ENCODE measurements at places on chromosomes 6 and 20.

DNA sequence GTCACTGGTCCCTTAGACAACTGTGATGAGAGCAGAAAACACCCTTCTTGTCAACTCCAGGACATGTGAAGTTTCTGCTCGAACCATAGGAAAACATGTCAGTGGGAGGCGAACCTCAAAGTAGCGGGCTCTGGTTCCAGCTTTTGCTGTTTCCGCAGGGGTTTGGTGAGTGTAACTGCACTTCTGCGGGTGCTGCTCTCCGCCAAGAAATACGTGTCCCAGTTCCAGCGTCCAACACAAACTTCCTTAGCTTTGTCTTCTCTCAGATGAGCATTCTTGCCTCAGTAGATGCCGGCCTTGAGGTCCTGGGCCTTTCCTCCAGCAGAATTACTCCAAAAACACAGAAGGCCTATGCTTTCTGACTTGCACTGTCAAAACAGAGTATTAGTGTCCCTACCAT is 156.3 kb downstream of the FNDC1 start:
- no peak for DNase-seq

DNA sequence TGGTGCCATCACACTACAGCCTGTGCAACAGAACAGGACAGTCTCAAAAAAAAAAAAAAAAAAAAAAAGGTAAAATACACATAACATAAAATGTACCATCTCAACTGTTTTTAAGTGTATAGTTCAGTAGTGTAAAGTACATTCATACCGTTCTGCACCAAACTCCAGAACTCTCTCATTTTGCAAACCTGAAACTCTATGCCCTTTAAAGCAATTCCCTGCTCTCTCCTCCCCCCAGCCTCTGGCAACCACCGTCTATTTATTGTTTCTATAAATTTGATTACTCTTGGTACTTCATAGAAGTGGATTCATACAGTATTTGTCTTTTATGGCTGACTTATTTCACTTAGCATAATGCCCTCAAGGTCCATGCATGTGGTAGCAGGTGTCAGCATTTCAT is 12.9 kb downstream of the RIPOR2 start:
- DNase-seq: no peak

DNA sequence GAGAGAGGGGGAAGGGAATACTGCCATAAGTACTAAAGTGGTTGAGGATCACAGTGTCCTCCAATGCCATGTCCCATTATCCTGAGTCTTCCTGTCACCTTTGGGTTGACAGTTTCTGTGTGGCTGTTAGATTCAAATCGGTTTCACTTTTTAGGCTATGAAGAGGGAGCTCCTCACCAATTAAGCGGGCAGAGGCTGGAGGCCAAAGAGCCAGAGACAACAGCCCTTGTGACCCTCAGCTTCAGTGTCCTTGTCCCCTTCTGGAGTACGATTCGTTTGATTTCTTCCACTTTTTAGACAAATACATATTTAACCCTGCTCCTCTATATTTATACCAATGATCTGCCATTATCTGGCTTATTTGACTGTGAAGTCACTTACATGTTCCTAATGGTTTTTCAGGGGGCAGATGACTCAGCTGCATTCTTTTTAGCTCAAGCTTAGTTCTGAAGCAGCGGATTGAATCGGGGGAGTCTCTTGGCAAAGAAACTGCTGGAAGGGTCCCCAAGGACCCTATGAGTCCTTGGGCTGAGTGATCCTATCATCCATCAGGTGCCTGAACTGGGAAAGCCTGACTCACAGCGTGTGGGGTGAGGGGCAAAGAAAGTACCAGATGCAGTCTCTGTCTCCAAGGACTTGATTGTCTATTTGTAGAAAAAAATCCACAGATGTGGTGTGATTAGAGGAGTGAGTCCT is 18.2 kb downstream of the FERMT1 start:
- no peak for DNase-seq

GRCh38 chr6:17149571-17149970 is 47.7 kb downstream of the STMND1 start:
- no peak for DNase-seq

DNA sequence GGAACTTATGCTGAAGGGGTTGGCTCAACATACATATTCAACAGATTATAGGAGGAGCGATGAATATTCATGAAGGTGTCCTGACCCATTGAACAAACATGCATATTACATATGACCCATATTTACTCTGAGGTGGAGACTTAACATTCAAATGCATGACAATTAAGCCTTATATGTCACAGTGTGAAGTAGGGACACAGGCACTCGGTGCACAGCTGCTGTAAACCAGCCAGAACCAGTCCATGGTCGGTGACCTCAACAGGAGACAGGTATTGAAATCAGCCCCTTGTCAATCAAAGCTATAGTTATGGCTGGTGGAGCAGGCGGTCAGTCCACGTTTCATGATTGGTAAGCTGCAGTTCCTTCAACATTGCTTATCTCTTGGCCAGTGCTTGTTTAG is 347.3 kb downstream of the THBS2 start:
- DNase-seq: no peak

GRCh38 chr6:127894051-127894450 is 6.8 kb downstream of the THEMIS start:
- no peak for DNase-seq

- DNase-seq: no peak
These were observed 66.9 kb downstream of the FAXC start for GRCh38 chr6:99282479-99283062.

DNA sequence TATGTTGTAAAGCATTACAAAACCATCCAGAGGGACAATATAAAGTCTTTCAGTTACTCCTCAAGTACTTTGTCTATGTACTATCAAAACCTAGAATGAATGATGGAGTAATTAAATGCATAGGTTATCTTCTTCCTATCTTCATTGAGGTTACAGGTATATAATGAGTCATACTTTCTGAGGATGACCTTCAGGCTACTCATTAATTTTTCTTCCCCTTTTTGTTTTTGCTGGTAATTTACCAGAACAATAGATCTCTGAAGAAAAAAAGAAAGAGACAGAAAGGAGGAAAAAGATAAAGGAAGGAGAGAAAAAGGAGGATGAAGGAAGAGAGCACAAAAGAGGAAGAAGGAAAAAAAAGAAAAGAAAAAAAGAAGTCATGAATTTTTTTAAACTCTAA is 398.4 kb downstream of the TBC1D32 start:
- no peak for DNase-seq

DNA sequence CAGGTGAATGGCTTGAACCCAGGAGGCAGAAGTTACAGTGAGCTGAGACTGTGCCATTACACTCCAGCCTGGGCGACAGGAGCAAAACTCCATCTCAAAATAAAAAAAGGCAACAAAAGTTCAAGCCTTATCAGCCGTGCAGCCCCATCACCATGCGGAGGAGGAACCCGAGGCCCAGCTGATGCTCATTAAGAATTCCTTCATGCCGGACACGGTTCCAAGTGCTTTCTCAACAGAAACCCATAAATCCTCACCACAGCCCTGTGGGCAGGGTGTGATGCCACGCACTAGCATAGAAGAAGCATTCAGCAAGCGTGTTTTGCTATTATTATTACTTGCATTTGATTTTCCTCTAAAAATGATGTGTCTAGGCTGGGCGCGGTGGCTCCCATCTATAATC is 56.3 kb downstream of the PREX1 start:
- DNase-seq: no peak

DNA sequence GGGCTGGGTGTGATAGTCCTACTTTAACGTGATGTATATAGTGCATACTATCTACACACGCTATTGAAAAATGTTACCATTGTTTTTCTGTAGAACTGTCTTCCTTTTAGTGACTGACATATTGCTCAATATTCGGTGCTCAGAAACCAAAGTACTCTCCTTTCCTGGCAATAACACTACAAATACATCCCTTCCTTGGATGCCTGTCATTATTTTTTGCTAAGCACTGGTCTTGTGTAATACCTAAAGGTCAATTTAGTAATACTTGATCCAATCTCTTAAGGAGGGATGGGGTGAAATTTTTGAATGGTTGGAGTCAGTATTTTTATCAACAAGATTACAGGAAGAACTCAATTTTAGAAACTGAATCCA is 23.9 kb downstream of the CNR1 start:
- DNase-seq: no peak

DNA sequence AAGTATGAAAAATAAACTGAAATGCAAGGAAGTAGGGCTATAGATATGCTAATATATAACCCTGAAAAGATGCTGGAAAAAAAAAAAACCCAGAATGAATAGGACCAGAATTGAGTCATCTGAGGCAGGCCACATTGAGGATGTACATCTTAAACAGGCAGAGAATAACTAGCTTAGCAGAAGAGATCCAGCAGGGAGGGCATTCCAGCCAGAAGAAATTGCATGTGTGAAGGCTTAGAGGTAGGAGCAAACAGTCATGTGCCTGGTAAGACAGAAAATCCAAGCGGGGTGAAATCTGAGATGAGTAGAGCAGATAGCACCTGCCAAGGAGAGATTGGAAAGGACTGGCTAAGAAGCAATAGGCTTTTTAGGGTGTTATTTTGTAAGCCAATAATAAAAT is 2.6 kb downstream of the COL19A1 start:
- DNase-seq: no peak

DNA sequence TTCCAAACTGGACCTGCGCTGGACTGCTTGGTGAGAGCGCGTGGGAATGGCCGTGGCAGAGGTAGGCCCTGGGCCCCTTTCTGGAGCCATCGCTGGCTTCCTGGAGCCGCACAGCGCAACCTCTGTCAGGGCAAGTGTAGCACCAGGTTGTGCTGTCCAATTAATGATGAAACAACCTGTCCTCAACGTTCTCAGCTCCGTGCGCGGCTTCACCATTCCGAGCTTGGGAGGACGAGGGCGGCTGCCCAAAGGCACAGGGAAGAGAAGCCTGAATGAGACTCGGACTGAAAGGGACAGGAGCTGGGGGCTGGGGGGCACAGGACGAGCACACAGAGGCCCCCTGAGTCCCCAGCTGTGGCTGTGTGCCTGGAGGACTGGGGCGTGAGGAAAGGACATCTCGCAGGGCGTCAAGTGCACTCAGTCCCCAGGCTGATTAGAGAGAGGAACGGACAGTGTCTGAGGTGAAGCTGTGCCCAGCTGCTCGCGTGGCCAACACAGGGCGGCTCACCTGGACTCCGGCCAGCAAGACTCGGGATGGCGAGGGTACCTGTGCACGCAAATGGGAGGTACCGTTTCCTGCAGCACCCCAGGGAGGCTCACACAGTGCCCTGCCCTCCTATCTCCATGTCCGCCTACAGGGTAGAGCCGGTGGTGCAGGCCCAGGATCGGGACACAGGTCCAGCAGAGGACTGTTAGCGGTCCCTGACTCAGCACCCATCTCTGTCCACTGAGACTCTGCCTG is 403.3 kb downstream of the TAF4 start:
- no peak for DNase-seq

- DNase-seq: peak; percentile 22
These were observed 788 bp downstream of the UST start for GRCh38 chr6:148747471-148748165.

GRCh38 chr6:52081237-52081636 is 6.2 kb downstream of the PKHD1 start:
- DNase-seq: no peak

GRCh38 chr20:36645353-36645752 is 643 bp downstream of the SLA2 start:
- DNase-seq: no peak

DNA sequence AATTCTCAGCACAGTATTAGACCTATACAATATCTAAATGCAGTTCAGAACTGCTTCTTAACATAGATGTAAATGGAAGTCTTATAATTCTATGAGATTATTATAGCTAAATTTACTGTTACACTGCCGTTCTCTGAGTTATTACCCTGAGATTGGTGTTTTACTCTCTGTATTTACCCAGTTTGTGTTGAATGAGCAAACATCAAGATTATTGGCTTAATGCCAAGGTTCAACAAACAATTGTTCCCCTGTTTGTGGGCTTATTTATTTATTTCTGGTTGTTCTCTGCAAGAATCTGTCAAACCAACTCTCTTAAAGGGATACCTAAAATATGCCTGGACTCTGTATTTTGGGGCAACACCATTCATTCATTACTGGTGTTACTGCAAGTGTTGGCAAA is 5.2 kb upstream of the STMND1 start:
- DNase-seq: no peak

GRCh38 chr20:55160996-55161395 is 685.6 kb downstream of the DOK5 start:
- DNase-seq: no peak

- no peak for DNase-seq
These were observed 293.0 kb upstream of the CNR1 start for GRCh38 chr6:88459189-88459588.

DNA sequence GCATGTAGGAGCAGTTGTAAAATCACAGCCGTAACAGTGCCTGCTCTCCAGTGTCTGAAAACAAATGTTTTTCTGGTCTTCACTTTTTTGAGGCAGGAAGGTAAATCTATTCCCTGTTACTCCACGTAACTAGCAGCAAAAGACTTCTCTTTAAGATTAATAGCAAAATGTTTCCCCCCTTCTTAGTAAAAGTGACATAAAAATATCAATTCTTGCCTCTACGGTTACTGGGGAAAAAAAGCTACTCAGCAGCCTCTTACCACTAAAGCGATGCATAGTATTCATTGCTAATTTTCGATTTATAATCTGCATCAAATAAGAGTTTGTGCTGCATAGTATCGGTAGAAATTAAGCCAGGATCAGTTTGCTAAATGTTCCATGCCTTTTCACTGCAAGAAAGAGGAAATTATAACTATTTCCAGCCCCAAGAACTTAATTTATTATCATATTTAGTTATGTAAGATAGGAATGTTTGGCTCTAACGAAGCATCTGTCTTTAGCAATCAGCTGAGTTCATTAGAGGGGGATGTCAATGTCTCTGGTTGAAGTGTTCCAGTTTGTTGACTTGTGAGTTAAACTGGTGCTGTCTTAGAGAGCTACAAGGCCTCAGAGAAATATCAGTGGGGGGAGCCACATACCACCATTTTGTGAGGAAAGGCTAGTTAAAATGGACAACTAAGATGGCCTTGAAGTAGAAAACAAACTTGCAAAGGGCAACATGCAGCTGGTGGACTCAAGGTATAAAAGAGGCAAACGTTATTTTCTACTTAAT is 617 bp upstream of the TSPYL1 start:
- no peak for DNase-seq

GRCh38 chr6:152637296-152638047 is at the start of gene SYNE1:
SYNE1 (minus strand) TSS chr6:152637362; CDS start chr6:152628331, 9,031 bp downstream.
- DNase-seq: no peak

- DNase-seq: no peak
These were observed at the start of gene ECT2L for GRCh38 chr6:138795809-138796603. ECT2L (plus strand) TSS chr6:138796087; CDS start chr6:138813275, 17,188 bp downstream.

GRCh38 chr20:41348430-41349172 is 8.0 kb downstream of the LPIN3 start:
- no peak for DNase-seq

All from NCI-H2107 (cell line).